ENCODE measurements at places on chromosomes 5 and 9.

DNA sequence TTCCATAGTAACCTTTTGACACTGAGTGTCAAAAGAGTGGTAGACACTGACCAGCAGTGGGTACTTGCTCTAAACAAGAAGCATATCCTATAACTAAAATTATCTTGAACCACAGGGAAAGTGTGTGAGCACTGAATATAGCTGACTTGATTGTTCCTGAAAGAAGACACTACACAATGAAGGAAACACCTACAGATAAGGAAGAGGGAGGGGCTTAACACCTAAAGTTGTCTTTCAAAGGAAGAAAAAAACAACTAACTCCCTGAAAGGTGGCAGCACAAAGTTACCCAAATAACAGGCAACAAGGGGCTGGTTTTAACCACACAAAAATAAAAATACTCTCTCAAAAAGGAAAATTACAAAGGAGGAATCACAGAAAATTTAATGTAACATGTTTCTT, 6.6 kb downstream of the ELAVL2 start:
- no peak for DNase-seq

DNA sequence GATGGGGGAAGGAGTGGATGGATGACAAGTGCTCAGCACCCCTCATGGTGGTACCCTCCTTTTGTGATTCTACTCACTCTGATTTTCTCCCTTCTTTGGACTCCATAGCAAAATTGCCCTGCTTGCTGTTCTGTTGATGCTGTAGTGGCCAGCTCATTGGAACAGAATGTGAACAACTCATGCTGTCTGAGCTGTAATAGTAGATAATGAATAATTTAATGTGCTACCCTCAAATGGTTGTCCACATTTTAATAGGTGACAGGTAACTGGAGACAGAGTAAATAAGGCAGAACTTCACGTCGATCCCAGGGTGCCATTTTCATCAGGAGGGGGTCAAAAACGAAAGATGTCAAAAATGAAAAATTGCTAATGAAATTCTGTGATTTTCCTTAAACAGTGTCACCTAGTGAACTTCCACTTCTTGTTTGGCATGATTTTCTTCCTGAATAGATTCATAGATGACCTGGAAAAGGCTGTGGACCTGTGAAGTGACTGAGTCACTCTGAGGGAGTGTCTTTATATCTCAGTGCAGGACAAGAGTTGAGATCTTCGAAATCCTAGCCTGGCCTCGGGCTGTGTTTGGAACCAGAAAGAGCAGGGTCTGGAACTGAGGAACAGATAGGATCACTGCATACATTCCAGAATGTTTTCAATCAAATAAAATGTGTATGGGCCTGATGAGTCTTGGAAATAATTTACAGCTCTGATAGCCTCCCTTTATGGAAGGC, 270.2 kb downstream of the PSAT1 start:
- DNase-seq, result no peak

DNA sequence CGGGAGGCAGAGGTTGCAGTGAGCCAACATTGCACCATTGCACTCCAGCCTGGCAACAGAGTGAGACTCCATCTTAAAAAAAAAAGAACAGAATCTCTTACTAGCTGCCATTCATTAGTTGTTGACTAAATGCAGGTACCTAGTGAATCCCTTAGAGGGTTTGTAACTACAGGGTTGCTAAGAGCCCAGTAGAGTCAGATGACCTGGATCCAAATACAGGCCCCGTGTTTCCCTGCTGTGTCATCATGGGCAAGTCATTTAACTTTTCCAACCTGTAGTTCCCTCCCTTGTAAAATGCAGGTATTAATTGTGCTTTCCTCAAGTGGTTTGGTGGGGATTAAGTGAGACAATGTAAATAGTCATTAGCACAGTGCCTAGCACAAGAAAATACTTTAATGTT, 32.8 kb downstream of the PLAC8L1 start:
- DNase-seq, result no peak

- DNase-seq, result no peak
These were observed 343.0 kb upstream of the SGCD start for GRCh38 chr5:155983954-155984353.

GRCh38 chr9:86734771-86735170, 212.5 kb downstream of the GAS1 start:
- DNase-seq, result no peak

DNA sequence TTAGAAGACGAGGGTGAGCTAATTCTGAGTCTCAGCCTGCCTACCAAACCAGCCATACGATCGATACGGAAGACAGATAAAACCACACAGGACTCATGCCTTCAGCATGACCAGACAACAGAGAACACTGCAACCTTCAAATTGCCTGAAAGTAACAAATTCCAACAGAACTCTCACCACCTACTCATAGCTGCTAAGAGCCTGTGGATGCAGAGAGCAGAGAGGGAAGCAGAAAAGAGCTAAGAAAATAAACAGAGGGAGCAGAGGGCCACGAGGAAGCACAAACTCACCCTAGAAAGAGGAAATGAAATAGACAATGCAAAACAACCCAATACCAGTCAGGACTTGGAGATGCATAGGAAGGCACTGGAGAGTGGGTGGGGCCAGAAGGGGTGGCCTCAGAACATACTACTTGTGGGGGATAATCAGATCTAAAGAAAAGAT, 86.7 kb upstream of the TAS2R1 start:
- no peak for DNase-seq

DNA sequence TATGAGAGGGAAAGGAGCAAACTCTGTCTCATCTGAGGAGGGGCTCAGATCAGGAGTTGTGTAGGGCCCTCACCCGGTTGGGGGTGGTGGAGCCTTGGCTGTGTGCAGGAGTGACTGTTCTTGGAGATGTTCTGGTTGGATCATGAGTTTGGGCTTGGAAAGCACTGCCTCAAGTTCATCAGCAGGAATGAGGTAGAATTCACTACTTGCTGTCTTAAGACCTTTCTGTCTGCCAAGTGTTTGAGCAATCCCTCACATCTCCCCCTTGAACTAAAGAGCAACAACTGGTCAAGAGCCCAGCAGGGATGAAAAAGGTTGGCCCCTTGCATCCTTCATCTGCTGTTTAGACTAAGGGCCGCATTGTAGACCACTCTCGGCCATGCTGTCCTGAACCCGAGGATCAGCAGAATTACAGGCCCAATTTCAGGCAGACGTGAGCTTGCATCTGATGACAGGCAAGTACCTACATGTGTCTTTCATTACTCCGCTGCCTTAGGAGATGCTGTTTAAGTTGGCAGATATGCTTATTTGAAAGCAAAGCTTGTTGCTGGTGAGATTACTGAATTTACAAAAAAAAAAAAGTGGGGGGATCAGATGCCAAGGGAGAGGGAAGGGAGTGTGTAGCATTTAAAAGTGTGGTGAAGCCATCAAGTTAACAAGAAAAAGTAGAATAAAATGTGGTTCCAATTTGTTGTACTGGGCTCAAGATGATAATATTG, 36.4 kb downstream of the PIK3R1 start:
- DNase-seq, result no peak

DNA sequence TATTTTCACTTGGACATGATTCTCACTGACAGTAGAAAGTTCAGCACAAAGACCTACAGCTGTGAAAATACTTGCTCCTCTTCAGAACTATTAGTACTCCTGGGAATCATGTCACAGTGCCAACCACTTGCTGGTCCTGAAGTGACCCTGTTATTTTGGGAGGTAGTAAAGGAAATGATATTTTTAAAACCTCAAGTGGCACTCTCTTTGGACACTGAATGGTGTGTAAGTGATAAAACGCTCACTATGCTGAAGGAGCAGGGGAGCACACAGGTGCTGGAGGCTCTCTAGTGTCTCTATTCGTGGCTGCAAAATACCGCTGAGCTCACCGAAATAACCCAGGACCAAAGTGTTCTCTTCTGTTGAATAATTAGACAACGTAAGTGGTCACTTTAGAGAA, 76.9 kb upstream of the SPATA31D4 start:
- DNase-seq, result no peak

DNA sequence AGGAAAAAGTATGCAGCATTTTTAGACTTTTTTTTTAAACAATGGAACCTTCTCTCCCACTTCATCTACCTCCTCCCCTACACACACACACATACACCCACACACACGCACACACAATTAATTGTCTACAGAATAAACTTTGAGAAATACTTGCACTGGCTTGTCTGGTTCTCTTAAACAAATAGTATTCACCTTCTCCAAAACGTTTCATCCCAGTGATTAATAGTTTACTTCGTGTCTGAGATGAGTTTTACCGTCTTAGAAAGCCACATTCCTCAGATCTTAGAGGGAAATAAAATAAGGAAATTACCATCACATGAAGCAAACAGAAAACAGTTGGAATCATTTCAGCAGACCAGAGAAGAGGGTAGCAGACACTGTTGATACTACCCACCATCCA, 570.6 kb upstream of the CLINT1 start:
- no peak for DNase-seq

DNA sequence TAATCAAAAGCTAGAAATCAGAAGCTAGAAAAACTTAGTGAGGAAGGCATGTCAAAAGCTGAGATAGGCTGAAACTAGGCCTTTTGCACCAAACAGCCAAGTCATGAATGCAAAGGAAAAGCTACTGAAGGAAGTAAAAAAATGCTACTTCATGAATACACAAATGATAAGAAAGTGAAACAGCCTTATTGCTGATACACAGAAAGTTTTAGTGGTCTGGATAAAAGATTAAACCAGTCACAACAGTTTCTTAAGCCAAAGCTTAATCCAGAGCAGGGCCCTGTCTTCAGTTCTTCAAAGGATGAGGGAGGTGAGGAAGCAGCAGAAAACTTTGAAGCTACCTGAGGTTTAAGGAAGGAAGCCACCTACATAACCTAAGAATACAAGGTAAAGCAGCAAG, 102.5 kb upstream of the SH3GL2 start:
- DNase-seq, result no peak

GRCh38 chr5:134107779-134108178, 6.7 kb upstream of the TCF7 start:
- DNase-seq, result no peak

DNA sequence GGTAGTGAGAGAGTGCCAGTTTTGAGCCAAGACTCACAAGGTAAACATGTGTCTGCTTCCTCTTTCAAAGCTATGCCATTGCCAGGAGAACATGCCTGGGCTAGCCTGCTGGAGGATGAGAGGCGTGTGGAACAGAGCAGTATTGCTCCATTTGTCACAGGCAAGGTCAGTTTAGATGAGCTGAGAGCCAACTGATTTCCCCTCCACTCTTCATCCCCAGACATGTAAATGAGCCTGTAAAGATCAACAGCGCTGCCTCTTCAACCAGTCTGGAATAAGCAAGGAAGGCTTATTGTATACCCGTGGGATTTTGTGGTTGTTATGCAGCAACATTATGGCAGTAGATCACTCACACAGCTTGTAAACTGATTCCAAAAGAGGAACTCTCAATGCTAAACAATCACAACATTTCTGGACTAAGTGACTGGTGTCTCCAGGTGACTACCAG, 8.2 kb upstream of the GDNF start:
- no peak for DNase-seq

DNA sequence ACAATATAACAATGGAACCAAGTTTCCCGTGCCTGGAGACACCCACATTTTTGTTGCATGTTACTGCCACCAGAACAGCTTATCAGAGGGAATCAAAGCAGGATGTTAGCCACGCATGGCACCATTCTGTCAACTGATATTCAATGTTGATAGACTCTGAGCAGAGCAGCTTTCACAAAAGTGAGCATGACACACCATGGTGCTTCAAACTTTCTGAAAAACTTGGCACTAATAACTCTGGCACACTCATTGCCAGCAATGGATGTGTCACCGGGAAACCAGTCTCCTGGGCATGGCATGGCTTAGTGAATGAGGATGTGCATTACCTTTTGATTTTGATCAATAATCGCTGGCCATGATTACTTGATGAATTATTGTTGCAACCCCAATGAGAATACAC, 19.7 kb downstream of the NIPSNAP3B start:
- DNase-seq, result no peak

- no peak for DNase-seq
These were observed 14.4 kb upstream of the ORM1 start for GRCh38 chr9:114308361-114308950.

- no peak for DNase-seq
These were observed 93.2 kb downstream of the NLN start for GRCh38 chr5:65815161-65815560.

DNA sequence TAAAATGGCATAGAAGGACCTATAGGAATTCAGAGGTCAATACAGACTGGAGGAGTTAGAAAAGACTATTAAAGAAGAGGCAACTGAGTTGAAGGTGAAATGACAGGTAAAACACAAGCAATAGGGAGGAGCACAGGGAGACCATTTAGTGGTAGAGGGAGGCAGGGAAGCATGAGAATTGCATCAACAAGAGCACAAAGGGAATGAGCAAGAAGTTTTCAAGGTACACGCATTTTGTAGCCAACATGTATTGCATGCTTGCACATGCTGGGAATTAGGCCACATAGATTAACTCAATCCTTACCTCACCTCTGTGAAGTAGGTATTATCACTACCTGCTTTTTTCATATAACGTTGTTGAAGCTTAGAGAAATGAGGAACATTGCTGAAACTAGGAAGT, 42.3 kb downstream of the PLPP1 start:
- DNase-seq, result no peak

GRCh38 chr5:35484241-35484640, 133.4 kb upstream of the SPEF2 start:
- no peak for DNase-seq

GRCh38 chr5:51286046-51286445, 97.2 kb upstream of the ISL1 start:
- DNase-seq, result no peak

DNA sequence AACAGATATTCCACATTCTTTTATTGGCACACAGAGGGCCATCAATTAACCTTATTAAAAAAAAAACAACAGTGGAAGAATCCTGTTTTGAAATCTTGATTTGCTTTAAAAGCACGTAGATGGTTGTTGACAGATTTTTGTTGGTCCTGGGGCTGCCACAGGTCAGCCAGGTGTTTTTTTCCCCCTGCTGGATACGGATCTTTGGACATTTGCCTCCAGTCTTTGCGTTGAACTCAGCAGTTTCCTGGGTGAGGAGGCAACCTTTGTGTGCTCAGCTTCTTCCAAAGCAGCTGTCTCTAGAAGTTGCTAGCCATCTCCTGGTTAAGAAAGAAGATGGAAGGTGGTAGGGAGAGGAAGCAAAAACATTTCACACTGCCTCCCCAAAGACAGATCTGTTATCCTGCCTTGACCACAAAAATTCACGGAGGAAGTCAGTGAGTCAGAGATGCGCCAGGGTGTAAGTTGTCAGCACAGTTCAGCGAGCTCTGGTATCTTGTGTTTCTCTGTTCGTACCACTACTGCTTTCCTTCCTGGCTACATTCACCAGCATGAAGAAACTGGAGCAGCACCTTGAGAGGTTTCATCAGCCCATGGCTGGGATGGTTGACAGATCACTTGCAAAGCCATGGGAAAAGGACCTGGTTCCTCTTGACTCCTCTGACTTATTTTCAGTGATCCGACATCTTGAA, 207.3 kb downstream of the ARHGAP26 start:
- DNase-seq, result peak; percentile 24

GRCh38 chr9:74379718-74380117, 117.4 kb upstream of the RORB start:
- DNase-seq, result peak; percentile 29

GRCh38 chr9:117359910-117360309, 54.9 kb downstream of the ASTN2 start:
- DNase-seq, result no peak

DNA sequence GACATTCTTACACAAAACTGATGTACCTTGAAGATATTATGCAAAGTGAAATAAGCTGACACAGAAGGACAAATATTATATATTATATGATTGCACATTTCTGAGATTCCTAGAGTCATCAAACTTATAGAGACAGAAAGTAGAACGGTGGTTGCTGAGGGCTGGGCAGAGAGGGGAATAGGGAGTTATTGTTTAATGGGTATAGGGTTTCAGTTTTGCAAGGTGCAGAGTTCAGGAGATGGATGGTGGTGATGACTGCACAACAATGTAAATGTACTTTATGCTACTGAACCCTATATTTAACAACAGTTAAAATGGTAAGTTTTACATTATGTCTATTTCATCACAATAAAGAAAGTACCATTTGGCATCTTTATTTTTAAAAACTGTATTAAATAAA, 315.8 kb upstream of the POU5F2 start:
- DNase-seq, result no peak
